ENCODE measurements at places on chromosomes 12 and 14.

GRCh38 chr12:11798006-11798708, 148.7 kb downstream of the ETV6 start:
- no peak for DNase-seq

DNA sequence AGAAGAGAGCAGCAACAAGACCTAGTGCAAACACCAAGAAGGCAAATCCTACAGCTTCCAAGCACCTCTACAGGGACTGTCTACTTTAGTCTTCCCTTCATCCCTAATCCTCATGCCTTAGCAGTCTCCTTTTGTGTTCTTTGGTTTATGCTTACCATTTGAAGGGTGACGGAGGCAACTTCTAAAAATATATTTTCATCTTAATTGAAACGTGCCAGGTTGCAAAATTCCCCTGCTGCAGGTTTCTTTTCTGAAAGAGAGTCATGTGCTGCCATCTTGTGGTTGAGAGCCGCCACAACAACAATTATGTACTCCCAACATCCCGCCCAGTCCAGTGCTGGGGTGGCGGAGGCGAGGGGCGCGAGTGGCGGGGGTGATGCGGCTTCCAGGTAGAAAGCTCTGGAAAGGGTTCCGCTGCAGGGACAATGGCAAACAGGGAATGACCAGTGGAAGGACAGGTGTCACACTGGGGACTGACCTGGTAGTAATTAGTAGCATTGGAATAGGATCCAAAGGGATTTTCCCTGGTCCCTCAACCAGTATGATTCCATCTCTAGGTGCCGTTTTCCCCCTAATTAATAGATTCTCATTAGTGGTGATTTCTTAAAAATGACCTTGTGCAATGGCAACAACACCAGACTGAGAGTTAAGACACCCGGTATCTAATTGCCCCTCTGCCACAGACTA, 80.3 kb upstream of the GNG2 start:
- DNase-seq: peak; percentile 63

GRCh38 chr14:52329678-52330369, 15.7 kb downstream of the PTGER2 start:
- no peak for DNase-seq

DNA sequence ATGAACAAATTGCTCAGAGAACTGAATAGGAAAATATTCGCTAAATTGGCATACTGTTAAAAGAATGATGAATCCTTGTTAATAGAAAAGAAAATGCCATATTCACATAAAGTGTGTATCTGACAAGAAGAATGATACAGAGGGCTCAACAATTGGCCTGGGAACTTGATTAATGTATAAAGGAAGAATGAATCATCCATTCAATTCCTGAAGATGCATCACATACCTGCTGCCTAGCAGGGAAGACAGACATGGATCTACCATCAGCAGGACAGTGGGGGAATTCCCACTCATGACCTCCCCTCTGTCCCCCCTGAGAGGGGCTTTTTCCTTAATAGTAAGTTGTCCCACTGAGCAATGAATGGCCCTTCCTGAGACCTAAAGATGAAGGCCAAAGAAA, 13.5 kb downstream of the PTPN21 start:
- DNase-seq: peak; percentile 30

- DNase-seq: no peak
These were observed 880.0 kb downstream of the SLC16A7 start for GRCh38 chr12:60475825-60476224.

DNA sequence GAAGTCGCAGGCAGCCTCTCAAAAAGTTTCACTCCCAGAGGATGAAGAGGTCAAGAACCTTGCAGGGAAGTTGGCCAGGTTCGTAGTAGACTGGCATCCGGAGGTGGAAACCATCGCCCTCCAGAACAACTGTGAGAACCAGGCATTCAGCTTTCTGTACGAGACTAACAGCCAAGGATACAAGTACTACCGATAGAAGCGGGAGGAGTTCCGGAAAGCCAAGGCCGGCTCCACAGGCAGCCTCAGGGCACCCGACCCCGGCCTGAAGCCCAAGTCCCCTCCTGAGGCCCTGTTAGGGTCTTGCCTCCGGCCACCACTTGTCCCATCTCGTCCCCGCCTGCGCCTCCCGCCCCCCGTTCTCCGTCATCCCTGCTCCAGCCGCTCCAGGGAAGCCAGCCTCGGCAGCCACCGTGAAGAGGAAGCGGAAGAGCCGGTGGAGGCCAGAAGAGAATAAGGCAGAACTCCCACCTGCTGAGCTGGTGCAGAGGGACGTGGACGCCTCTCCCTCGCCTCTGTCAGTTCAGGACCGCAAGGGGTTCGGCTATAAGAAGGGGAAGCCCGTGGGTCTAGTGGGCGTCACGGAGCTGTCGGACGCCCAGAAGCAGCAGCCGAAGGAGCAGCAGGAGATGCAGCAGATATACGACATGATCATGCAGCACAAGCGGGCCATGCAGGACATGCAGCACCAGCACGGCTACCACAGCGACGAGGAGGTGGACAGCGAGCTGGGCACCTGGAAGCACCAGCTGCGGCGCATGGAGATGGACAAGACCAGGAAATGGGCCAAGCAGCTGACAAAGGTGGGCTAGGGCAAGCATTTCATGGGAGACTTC, 366.8 kb upstream of the ATXN7L3B start:
- DNase-seq: no peak

- DNase-seq: no peak
These were observed 642.1 kb downstream of the NOVA1 start for GRCh38 chr14:25955772-25956171.

GRCh38 chr14:103002578-103003350, 54.6 kb downstream of the CDC42BPB start:
- no peak for DNase-seq

GRCh38 chr12:122835750-122836026, 431 bp downstream of the HIP1R start:
- peak; percentile 53 for DNase-seq

DNA sequence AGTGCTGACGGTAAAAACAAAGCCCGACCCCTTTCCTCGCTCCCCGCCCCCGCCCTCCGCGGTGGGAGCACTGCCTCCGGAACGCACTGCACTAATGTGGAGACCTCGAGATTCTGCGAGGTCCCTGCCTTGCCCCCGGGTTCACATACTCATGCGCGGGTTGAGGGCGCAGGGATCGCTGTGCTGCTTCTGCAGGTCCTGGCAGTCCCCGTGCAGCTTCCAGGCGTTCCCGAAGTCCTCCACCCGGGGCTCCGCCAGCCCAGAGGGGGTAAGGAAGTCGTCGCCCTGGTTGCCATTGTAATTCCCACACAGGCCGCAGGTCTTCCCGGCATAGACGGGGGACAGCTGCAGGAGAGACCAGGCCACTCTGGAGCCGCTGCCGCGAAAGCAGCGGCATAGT, 66.8 kb downstream of the VWF start:
- DNase-seq: no peak

DNA sequence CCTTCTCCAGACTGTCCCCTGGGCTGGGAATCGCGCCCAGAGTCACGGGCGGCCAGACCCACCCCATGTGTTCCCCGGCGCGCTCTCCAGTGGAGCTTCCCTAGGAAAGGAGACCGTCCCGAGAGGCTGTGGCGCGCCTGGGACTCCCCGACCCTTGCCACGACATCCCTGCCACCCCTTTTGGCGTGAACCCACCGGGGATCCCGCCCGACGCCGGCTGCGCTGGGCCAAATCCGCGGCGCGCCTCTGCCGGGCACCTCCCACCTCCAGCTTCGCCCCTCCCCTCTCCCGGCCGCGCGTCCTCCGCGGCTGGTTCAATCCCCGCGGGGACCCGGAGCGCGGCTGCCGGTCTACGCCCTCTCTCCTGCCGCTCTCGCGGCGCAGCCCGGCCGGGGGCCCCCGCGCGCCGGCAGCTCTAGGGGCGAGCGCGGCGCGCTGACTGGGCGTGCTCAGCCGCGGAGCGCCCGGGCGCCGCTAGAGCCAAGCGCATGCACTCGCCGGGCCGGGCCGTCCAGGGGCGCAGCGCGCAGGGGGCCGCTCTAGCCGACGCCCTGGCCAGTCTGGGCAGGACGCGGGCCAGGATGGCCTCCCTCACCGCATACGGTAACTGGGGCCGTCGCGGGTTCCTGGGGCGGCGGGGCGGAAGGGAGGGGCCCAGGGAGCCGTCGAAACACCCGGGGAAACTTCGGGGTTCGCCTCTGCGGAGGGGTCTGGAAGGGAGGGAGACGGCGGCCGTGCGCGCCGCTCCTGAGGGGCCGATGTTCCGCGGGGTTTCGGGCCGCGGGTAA, 77.4 kb upstream of the ANO4 start:
- peak; percentile 46 for DNase-seq

DNA sequence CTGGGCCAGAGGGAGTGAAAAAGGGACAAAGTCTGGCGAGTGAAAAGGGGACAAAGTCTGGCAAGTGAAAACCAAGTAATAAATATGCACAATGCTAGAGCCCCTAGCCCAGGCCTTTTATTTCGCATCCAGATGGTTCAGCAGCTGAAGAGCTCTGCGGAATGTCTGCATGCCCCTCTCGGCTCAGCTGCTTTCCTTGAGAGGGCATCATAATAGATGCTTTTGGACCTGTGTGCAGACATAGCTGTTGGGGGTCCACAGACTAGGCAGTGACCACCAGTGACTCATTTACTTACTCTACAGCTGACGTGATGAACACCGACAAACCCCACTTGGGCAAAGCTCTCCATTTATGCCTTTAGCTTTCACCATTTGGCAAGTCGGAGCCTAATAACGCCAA, 4.3 kb downstream of the NIN start:
- no peak for DNase-seq

DNA sequence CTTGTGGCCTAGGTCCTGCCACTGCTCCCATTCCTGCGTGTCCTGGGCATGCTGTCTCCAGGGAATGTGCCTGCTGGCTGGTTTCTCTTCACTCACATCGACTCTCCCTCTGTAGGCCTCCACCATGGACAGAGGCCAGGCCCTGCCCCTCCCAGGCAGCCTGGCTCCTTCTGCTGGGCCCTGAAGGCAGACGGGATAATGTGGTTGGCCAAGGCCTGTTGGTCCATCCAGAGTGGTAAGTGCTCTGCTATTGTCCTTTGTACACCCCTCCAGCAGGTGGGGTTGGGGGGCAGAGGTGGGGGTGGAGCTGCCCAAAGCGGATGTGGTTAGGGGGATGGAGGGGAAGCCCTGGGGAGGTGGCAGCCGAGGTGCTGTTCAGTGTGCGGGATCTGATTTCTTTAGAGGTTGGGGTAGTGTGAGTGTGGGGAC, 9.5 kb upstream of the NR4A1 start:
- peak; percentile 25 for DNase-seq

GRCh38 chr12:28424965-28425364, 234.7 kb downstream of the CCDC91 start:
- DNase-seq: peak; percentile 66

DNA sequence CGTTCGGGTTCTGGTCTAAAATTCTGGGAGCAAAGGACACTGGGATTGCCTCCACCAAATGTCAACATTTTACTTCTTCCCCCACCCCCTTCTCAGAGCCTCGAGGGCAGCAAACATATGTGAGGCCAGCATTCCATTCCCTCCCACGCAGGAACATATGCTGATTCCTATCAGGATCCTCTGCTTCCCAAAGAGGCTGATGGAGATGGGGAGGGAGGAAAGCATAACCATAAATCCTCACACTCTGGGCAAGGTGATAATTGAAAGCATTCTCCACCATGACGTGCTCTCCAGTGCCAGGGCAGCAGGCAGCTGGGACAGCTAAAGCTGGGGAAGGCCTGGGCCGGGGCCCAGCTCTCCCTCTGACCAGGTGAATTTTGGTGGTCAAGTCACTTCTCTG, 395.0 kb downstream of the ZFP36L1 start:
- no peak for DNase-seq

DNA sequence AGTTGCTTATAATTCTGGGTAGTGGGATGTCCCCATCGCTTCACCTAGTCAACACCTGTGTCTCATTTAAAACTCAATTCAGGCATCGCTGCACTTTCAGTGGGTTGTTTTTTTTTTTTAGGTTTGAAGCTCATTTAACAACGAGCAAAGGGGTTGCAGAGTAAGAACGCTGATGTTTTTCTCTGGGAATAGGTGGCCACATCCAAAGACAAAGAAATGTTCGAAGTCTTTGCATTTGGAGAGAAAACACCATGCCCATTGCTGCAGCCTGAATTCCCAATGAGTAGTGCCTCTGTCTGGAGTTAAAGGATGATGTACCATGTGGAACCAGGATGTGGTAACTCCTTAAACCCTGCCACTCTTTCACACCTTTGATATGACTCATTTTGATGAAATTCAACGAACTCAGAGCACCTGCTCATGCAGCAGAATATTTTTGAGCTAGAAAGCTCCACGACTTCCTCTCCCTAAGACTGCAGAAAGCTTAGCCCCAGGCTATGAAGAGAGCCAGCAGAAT, 35.1 kb upstream of the BATF start:
- DNase-seq: no peak

- peak; percentile 50 for DNase-seq
These were observed 612 bp downstream of the VPS37B start for GRCh38 chr12:122895320-122895703.

GRCh38 chr14:29608861-29609260, 318.8 kb downstream of the PRKD1 start:
- no peak for DNase-seq

- DNase-seq: no peak
These were observed 180.1 kb upstream of the ARID2 start for GRCh38 chr12:45549337-45549902.
